Aorta (tissue), 5 donors: ENCODE measurements at places on chromosomes 1 and 21.

DNA sequence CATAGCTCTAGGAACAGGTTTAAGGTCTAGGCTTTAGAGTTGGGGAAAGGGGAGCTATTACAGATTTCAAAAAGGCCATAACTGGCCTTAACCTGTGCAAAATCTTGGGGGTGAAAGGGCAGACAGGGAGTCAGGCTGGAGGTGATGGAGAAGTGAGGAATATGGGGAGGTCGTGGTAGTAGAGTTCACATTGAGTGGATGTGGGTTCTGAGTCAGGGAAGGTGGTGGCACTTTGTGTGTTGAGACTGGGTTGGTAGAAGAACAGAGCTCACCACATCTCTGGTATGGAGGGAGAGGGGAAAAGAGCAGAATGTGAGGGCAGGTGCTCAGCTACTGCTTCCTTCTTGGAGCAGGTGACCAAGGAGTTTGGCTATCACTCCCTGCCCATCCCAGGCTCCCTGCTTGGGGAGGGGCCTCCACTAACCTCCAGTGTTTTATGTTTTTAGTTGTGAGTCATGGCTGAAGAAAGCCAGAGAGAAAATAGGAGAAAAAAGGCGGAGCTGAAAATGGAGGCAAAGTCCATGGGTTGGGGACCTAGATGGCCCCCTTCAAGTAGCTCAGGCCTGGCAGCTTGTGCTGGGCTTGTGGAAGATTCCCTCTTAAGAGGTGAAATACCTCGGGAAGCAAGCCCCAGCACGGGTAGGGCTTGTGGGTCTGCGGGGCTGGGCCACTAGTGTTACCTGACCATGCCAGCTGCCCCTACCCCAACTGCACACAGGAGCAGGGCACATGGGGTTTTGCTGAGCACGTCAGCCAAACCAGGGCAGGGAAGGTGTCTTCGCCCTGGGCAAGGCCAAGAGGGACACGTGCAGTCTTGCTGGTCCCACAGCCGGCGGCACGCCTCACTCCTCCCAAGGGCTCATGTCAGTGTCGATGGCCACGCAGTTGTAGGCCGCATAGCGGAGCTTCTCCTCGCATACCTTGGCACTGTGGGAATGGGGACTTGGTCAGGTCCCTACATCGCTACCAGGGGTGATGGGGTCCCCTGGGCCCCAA is 8.2 kb downstream of the HECTD3 start:
- DNase-seq = no peak

GRCh38 chr21:39456665-39457064 is 4.9 kb downstream of the SH3BGR start:
- DNase-seq = no peak

GRCh38 chr1:72896256-72896655 is 613.9 kb upstream of the NEGR1 start:
- DNase-seq = no peak

DNA sequence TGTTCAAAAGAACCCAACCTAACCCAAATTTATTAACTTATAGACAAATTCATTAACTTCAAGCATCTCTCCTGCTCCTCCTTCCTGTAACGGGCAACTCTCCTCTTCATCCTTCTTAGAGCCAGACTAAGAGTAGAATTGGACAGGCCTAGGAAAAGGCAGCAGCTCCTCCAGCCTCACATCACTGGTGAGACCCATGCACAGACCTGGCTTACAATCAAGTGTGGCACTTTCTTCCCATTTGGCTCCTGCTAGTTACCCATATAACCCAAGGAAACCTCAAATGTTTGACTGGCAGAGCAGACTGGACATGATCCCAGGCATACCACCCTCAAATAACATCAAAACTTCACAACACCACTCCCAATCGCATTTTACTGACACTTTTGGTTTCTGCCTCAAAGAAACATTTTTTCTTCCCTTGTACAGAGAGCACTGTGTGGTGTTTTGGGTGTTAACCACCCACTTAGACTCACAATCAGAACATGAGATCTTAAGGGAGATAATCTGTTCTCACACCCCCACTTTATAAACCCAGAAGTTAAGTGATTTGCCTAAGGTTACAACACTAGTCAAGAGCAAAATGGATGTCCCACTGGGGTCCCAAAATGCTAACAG is 101.4 kb downstream of the SIPA1L2 start:
- DNase-seq = no peak

DNA sequence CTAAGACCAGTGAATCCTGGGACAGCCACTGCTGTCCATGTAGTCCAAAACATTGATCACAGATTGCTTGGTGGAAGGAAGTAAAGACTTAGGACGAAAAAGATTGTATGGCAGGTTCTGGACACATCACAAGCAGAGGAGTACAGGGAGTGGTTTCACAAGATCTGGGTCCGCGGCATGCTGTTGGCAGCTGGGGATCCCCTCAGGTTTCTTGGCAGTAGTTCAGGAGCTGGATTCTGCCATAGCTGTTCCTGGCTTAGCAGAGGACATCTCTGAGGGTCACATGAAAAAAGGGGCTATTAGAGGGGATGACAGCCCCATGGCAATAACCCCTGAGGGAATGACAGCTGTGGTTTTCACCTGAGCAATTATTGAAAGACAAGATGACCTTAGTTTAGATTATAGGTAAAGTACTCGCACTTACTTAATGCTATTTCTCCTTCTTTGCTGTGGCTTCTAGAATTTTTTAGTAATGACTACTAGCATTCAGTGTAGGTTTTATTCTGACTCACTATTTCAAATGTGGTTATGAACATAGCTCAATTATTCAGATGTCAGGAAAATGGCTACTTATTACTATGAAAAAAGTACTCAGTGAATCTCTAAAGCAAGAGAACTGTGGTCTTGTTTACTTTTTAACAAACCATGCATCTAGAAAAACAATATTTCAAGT is 8.2 kb downstream of the KRTAP27-1 start:
- no peak for DNase-seq

DNA sequence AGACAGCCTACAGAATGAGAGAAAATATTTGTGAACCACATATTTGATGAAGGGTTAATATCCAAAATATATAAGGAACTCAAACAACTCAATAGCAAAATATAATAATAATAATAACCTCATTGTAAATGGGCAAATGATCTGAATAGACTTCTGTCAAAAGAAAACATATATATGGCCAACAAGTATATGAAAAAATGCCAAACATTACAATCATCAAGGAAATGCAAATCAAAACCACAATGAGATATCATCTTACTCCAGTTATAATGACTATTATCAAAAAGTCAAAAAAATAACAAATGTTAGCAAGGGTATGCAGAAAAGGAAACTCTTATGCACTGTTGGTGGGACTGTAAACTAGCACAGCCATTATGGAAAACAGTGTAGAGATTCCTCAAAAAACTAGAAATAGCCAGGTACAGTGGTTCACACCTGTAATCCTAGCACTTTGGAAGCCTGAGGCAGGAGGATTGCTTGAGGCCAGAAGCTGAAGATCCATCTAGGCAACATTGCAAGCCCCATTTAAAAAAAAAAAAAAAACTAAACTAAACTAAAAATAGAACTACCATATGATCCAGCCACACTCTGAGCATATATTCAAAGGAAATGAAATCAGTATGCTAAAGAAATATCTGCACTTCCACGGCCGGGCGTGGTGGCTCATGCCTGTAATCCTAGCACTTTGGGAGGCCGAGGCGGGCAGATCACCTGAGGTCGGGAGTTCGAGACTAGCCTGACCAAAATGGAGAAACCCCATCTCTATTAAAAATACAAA is 17.3 kb upstream of the TRIM67 start:
- DNase-seq = no peak

GRCh38 chr21:33055991-33056390 is 13.9 kb upstream of the OLIG1 start:
- DNase-seq = no peak

DNA sequence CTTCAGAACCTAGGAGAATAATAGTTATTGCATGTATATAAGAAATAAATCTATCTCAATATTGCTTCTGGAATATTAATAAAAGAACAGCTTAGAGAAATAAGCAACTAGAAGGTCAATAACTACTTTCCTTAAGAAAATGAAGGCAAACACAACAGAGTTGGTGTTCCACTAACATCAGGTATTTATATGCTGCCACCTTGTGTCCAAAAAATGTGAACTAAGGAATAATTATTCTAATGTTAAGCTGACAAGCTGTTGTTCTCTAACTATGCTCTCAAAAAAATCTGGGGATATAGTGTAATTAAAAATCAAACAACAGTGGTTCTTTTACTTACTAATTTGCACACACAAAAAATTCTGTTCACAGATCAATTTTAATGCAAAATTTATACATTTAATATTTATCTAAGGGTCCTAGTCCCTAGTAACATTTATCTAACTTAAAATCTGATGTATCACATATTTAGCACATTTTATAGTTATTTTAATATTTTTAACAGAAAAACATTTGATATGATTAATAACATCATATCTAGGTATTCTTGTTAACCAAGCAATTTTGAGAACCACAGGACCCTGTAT is 39.6 kb downstream of the UCHL5 start:
- DNase-seq = no peak

- no peak for DNase-seq
These were observed 25.4 kb downstream of the UROD start for GRCh38 chr1:45037456-45037855.

DNA sequence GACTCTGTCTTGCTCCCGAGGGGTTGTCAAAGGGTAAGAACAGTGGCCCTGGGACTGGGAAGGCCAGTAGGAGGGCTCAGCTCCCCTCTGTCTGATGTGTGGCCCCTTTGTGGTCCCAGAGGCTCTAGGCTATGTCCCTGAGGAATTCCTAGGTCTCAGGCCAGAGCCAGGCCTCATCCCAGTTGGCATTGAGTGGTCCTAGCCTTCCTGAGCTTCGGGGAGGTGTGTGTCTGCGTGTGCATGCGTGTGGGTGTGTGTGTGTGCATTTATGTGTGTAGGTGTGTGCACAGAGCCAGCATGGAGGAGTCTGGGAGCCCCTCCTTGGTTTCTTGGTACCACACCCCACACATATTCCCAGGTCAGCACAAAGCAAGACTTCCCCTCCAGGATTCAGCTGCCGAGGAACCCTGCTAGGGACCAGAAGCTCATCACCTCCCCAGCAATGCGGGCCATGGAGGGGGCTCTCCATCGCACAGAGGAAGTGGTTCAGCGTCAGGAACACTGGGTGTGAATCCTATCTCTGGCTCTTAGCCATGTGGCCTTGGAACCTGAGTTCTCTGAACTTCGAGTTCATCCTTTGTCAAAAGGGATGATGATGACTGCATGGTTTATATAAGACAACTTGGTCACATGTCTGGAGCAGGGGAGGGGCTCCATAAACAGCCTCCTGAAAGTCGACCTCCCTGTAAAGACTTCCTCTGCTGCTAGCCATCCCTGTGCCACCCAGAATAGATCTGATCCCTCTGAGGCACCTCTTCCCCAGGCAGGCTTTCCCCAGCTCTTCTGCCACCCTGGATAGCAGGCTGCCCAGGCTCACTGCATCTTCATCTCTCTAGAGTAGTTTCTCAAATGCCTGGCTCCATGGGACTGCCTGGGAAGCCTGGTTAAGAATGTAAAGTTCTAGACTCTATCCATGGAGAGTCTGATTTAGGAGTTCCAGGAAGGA is 8.3 kb upstream of the EPS8L3 start:
- no peak for DNase-seq

GRCh38 chr1:115632251-115633026 is 9.3 kb upstream of the VANGL1 start:
- DNase-seq = no peak

DNA sequence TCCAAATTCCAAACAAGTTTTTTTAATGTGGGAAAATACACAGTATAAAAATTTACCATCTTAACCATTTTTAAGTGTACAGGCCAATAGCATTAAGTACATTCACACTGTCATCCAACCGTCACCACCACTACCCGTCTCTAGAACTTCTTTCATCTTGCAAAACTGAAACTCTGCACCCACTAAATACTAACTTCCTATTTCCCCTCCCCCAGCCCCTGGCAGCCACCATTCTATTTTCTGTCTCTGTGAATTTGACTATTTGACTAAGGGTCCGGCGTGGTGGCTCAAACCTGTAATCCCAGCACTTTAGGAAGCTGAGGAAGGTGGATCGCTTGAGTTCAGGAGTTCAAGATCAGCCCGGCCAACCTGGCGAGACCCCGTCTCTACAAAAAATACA is 36.1 kb downstream of the CLSTN1 start:
- peak; percentile 32 for DNase-seq

GRCh38 chr1:226181996-226182714 is 4.4 kb downstream of the ACBD3 start:
- DNase-seq = peak; percentile 81

DNA sequence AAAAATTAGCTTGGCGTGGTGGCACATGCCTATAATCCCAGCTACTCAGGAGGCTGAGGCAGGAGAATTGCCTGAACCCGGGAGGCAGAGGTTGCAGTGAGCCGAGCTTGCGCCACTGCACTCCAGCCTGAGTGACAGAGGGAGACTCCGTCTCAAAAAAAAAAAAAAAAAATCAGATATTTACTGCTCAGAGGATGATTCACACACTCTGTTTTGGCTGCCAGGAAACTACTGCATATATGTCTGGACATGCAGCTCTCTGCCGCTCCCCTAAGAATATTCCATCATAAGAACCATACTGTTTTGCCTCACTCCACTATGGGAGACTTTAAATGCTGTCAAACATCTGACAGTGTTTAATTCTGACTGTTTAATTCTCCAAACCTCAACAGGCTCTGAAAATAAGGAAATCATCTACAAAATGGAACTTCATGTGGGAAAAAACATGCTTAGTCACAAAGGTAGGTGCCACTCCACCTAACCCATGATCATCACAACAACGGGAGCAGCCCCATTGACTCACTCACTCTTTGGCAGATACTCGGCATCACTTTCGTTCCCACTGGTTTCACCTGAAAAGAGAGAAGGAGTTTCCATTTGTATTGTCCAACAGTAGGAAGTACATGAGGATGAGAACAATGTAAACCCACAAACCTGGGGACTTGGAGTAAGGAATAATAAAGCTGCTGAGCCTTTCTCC is 29.3 kb upstream of the BCAS2 start:
- DNase-seq = no peak

DNA sequence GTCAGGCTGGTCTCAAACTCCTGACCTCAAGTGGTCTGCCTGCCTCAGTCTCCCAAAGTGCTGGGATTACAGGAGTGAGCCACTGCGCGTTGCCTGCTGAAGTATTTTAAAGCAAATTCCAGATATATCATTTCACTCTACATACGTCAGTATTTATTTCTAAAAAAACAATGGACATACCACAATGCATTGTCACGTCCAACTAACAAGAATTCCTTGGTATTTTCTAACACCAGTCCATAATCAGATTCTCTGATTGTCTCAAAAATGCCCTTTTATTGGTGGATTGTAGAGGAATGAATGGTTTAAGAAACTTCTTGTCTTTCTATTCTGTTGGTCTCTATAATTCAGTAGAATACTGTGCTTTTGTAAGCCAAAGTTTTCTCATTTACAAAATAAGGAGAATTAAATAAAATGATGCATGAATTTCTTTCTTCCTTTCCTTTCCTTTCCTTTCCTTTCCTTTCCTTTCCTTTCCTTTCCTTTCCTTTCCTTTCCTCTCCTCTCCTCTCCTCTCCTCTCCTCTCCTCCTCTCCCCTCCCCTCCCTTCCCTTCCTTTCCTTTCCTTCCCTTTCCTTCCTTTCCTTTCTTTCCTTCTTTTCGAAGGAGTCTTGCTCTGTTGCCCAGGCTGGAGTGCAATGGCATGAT is 55.8 kb downstream of the VPS13D start:
- DNase-seq = no peak

GRCh38 chr1:116531917-116532316 is 38.9 kb downstream of the CD58 start:
- DNase-seq = no peak

GRCh38 chr1:92367496-92367895 is 68.6 kb downstream of the RPAP2 start:
- DNase-seq = no peak
